ENCODE measurements at places on chromosomes 13 and 19.

DNA sequence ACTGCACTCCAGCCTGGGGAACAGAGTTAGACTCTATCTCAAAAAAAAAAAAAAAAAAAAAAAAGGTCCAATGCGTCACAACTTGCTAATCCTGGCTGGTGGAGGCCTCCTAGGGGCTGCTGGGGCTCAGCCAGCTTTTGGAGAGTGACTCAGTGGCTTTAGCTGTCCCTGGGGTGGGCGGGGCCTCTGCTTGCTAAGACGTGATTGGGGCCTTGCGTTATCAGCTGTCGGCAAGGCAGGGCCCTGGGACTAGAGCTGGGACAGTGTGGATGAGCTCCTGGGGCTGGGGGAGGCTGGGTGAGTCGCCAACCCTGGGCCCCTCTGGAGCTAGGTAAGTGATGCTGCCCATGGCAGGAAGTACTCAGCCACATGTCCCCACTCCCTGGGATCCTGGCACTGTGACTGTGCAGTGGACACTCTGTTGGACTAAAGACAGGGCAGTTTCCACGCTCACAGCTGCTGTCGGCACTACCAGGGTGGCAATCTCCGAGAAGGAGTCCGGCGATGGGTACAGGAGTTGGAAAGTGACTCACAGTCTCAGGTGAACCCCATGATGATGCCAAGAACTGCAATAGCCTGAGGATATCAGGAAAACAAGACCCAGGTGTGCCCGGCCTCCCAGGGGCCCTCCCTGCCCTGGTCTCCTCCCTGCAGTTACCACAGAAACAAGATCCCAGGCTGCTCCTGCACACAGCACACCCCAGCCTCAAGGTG is 32.2 kb downstream of the F2RL3 start:
- no peak for DNase-seq

- DNase-seq: no peak
These were observed 22.8 kb upstream of the ABCC4 start for GRCh38 chr13:95323930-95324662.

DNA sequence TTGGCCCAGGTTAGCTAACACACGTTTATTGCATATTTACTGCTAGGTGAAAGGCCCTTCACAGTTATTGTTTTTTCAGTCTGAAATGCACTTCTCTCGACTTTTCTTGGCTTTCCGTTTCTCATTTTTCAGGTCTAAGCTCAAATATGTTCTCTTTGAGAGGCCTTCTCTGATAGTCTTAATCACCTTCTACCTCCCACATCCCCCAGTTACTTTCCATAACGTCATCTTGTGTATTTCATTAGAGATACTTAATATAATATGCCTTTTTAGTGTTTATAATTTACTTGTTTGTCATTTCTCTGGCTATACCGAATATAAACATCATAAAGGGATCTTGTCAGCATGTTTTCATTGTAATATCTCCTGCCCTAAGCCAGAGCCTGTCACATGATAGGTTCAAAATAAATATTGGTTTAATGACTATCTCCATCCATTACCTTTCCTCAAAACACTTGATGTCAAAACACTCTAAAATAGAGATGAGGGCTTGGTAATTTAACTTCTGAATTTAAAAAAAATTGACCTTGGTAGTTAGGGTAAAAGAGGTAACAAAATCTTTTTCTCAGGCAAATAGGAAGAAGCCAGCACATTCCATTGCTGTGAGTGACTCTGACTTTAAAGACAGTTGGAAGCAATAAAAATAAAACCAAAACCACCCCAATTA is 168.6 kb upstream of the RFC3 start:
- DNase-seq: no peak

GRCh38 chr13:113845723-113846635 is 17.9 kb downstream of the GAS6 start:
- DNase-seq: no peak

DNA sequence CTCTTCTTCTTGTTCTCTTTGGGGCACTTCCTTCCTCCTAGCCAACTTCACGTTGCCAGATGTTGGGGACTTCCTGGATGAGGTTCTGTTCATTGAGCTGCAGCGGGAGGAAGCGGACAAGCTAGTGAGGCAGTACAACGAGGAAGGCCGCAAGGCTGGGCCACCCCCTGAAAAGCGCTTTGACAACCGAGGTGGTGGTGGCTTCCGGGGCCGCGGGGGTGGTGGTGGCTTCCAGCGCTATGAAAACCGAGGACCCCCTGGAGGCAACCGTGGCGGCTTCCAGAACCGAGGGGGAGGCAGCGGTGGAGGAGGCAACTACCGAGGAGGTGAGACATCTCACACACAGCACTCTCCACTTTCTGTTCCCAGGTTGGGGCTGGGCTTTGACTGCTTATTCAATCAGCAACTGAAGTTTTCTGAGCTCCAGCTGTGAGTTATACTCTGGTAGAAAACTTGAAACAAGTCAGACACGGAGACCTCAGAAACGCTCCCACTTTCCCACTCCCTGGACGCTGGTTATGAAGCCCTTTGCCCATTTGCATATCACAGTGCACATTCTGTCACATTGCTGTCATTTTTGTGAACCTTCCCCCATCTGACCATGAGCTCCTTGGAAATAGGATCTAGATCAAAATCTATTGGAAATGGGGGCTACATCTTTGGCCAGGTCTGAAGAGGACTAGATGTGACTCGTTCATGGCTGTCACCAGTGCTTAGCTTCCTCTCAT is 7.2 kb upstream of the CCDC97 start:
- DNase-seq: no peak

DNA sequence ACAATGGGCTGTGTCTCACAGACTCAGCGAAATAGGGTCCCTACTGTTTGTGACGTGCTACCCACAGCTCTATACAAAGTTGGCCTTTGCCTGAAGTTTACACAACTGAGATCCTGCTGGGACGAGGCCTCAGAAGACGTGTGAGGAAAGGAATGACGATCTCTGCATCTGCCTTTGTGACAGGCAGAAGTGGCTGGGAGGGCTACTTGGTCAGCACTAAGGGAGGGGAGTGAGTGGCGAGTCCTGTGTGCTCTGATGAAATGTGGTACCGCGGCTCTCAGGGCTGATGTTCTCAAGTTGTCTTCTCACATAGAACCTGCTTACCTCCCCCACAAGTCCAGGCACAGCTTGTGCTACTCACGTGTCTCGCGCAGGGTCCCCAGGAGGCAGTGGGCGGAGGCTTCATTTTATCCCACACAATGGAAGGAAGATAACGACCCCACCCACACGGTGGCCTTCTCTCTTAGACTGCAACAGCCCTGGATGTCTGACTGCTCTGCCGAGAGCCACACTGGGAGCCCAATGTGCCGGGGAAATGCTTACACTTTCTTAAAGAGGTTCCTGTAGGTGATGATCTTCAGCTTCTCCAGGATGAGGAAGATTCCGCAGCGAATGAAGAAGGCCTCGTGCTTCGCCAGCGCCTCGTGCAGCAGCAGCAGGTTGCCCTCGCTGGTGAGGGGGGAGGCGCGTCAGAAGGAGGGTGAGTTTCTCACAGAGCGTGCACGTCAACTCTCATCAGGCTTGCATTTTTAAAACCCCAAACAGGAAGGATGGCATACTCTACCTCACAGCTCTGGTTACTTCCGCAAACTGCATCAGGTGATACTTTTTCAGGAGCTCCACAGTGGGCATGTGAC is 21.2 kb downstream of the PROZ start:
- no peak for DNase-seq

GRCh38 chr19:40216013-40216776 is 2.0 kb downstream of the TTC9B start:
- no peak for DNase-seq

DNA sequence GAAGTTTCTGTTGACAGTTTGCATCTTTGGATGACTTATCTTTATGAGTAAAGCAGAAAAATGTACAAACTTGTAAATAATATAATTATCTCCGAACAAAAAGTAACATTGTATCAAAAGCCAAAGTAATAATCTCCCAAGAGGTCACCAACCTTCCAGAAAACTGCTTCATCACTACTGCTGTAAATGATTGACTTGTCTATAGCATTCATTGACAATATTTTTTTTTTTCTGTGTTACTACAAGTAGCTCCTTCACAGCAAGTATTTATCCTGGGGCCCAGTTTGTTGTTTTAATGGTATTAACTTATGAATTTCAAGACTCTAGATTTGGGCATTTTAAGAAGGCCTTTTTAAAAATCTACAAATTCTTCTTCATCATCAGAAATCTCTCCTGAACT is 242.4 kb downstream of the KLF12 start:
- no peak for DNase-seq

DNA sequence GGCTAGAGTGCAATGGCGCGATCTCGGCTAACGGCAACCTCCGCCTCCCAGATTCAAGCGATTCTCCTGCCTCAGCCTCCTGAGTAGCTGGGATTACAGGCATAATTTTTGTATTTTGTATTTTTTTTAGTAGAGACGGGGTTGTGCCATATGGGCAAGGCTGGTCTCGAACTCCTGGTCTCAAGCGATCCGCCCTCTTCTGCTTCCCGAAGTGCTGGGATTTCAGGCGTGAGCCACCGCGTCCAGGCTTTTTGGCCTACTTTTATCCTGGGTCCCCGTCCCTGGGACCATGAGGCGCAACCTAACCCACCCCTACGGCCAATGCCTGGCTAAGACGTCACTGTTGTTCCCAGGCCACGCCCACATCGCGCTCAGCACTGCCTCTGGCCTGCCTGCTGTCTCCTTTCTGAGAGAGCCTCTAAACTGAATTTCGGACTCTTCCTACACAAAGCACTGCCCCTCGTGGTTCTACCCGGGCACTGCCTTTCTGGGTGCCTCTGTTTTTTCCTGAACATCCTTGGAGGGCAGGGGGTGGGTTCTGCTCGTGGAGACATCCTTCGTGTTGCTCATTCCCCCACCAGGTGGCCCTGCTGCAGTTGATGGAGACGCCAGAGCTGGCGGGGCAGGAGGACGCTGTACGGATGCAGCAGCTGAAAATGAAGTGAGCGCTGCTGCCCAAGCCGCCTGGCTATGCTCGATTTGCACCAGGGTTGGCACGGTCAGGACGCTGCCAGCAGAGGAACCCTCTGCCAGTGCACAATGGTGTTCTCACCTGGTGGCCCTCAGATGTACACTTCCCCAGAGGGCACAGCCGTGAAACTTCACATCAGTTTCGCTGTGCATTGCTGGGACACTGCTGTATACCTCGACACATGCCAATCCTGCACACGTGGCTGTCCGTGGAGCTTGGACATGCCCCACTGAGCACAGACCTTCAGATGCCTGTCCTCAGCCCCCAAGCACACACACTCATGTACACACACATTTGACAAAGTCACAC is 2.0 kb downstream of the REX1BD start:
- DNase-seq: peak; percentile 59

- DNase-seq: no peak
These were observed 175.9 kb upstream of the TRPC4 start for GRCh38 chr13:38045278-38046048.

- no peak for DNase-seq
These were observed 80.9 kb upstream of the DOCK9 start for GRCh38 chr13:99058527-99059495.

DNA sequence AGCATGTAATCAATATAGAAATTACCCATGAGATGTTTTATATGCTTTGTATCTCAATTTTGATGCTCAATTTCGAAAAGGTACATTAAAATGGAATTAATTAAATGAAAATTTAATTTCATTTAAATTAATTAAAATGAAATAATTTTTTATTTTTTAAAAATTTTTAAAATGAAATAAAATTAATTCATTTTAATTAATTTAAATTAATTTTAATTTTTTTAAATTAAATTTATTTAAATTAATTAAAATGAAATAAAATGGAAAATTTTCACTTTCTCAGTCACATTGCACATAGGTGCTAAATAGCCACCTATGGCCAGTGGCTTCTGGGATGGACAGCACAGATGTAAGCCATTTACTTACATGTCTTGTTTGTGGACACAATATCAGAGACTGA is 4.2 kb upstream of the SULT2B1 start:
- DNase-seq: no peak

DNA sequence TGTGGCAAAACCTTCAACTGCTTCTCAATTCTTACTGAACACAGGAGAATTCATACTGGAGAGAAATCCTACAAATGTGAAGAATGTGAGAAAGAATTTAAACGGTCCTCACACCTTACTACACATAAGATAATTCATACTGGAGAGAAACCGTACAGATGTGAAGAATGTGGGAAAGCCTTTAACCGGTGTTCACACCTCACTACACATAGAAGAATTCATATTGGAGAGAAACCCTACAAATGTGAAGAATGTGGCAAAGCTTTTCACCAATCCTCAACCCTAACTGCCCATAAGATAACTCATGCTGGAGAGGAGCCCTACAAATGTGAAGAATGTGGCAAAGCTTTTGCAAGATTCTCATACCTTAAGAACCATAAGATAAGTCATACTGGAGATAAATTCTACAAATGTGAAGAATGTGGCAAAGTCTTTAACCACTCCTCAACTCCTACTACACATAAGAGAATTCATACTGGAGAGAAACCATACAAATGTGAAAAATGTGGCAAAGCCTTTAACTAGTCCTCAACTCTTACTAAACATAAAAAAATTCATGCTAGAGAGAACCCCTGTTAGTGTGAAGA is 111.7 kb downstream of the ZNF100 start:
- DNase-seq: no peak

- no peak for DNase-seq
These were observed 9.5 kb downstream of the ADAMTSL5 start for GRCh38 chr19:1503089-1503924.

- no peak for DNase-seq
These were observed 3.9 kb downstream of the ZNF266 start for GRCh38 chr19:9431475-9431874.

DNA sequence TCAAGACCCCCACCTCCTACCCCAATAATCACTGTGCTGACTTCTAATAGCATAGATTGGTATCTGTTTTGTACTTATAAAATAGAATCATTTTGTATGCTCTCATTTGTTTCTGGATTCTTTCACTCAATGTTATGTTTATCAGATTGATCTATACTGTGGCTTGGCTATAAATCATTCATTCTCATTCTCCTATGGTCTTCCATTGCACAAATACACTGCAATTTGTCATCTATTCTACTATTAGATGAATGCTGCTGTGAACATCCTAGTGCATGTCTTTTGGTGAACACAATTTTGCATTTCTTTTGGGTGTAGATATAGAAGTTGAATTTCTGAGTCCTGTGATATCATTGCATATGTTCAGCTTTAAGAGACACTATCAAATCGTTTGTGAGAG is 94.8 kb upstream of the AKAP11 start:
- DNase-seq: no peak

- no peak for DNase-seq
These were observed 25.2 kb downstream of the IGFL1 start for GRCh38 chr19:46254776-46255175.

DNA sequence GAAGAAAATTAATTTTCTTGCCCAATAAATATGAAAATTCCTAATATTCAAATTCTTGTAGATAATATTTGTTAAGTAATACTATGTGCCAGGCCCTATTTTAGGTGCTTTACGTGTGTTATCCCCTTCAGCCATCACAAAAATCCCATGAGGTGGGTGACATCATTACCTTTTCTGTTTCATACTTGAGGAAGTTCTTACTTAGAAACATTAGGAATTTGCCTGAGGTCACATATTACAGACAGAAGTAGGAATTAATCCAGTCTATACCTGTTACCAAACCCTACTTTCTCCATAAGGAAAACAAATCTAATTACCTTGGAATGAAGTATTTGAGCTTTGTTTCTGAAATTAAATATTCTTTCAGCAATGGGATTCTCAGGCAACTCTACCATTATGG is 336.1 kb downstream of the GPC6 start:
- no peak for DNase-seq

All from forelimb muscle (tissue), 1 donor.